Fibroblast of skin of abdomen (primary cell): ENCODE measurements at places on chromosomes 1 and 21.

- DNase-seq: peak; percentile 0
Measured at GRCh38 chr1:97500760-97501159, 420.1 kb downstream of the DPYD start.

GRCh38 chr1:41981796-41982195 is 63.1 kb upstream of the HIVEP3 start:
- DNase-seq: no peak

- DNase-seq: no peak
Measured at GRCh38 chr1:94463056-94463764, 45.0 kb downstream of the ABCD3 start.

DNA sequence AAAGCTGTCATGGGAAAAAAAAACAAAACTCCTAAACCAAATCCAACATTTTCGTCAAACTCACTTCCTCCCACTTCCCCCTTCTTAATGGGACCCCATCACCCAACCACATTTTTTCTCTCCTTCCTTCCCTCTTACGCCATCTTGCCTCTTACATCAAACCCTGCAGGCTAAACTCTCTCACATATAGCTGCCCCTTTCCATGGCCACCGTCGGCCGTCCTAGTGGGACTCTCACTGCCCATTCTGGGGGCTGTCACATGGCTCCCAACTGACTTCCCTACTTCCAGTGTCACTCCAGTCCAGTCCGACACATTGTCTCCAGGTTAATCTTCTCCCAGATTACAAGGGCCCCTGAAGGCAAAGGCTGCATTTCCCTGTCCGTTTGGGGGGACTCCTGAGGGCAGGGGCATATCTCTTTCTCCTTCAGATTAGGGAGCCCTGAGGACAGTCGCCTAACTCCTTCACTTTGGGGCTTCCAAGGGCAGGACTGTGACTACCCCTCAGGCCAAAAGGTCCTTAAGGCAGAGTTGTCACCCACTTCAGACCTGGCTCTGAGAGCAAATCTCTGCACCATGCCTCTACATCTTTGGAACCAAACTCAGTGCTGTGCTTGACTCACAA is 658 bp downstream of the UBXN11 start:
- no peak for DNase-seq

GRCh38 chr1:113451710-113452109 is 61.4 kb downstream of the MAGI3 start:
- DNase-seq: no peak

DNA sequence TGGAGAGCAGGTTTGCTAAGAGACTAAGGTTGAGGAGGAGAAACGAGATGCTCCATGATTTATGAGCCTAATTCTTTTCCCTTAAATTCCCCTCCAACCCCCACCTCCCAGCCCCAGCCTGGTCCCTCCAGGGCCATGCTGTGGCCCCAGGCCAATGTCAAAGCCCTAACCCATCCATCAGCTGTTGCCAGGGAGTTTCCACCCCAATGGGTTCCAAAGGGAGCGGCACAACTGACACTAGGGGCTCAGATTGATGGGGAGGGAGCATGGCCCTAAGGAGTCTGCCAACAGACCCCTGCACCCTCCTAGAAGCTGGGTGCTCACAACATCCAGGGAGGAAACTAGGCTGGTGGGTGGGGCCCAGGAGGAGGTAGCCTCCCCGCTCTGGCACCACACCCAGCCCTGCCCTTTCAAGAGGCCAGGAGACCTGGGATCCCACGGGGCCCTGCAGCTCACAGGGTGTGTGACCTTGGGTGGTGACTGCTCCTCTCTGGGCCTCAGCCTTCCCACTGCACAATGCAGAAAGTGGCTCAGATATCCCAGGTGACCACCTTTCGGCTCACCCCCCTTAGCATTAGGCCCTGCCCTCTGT is 12.9 kb downstream of the AHDC1 start:
- no peak for DNase-seq

DNA sequence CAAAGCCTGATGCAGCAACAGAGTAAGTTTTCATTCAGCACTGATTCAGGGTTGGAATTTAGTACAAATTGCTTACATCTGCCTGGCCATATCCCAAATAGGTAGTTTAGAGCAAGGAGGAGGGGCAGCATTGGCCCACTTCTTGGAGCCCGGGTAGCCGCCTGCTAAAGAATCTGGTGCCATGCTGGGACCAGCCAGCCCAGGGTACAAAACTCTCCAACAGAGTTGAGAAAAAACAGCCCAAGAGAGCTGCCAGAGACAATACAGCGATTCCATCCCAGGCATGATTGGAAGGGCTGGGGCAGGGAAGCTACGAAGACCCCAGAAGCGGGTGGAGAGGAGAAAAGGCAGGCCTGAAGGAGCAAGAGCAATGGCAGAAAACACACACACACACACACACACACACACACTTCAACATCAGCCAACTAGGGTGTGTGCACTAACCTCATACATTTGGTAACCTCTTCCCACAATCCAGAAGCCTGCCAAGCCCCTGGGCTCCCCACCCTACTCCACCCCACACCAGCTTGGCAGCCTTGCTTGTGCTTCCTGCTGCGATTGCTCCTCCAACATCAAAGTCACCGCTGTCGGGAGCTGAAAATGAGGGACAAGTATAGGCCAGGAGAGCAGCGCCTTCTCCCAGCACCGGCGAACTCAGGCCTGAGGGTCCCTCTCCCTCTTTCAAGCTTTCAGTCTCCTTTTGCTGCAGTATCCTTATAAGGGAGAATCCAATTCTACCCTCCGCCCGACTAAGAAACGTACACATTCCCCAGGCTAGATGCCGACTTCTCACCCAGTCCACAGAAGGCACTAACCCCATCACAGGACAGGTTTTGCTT is 1.2 kb downstream of the PIK3C2B start:
- DNase-seq: peak; percentile 52
